Fibroblast of the conjunctiva (primary cell): ENCODE measurements at places on chromosomes 5 and 9.
A peak's percentile ranks its signal among the peaks of the same experiment; 100 is the strongest.

DNA sequence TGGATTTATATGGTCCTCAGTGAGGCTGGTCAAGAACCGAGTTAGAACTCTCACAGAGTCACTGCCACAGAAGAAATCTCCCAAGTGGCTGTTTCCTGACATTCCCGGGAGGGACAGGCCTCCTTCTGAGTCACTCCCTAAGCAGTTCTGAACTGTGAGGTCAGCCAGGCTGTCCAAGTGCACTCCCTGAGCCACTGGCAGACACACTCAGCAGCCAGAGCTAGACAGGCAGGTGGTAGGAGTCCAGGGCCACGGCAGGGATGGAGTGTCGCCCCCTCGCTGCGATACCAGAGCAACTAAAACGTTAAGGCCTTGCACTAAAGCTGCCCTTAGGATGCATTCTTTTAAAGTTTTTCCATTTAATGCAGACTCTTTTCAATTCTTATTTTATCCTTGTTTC, 3.4 kb downstream of the IL4 start:
- peak; percentile 53 for DNase-seq

DNA sequence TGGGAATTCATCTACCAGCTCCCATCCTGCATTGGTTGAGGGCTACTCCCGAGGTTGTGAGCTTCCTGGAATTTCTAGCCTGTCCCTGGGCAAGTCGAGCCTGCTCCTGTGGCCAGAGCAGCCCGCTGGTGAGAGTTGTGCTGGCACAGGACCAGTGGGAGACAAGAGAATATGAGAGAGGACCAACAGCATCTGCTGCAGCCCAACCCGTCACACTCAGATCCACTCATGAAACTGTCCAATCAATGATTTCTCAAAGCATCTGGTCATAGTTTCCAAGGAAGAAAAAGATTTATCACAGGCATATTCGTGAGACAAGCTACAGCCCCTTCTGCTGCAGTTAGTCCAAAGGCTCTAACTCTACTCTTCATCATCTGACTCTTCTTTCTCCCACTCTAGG, 64.4 kb upstream of the RAI14 start:
- DNase-seq = no peak

DNA sequence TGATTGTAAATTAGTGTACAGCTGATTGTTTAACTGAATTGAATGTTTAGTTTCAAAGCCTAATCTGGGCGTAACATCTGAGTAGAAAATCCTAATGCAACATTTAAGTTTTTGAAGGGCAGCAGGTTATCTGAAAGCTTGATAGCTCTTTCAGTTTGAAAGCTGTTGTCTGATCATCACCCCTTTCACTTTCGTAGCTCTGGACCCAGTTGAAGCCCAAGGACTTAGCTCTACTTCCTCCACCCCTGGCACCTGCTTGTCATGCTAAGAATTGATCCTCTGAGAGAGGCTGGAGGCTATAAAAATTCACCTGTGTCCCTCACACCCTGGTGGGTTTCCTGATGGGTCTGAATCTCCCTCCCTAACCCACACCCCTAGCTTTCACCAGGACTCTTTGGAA, 86.0 kb downstream of the ZFAND5 start:
- no peak for DNase-seq

DNA sequence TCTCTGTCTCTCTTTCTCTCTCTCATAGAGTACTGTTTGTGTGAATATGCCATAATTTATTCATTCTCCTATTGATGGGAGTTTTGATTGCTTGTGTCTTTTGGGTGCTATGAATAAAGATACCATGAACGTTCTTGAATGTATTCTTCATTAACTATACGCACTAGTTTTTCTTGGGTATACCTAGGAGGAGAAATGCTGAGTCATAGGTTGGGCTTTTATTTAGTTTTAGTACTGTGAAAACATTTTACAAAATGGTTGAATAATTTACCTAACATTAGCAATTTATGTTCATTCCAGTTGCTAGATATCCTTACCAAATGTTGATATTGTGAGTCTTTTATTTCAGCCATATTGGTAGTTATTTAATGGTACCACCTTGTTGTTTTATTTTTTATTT, 192.5 kb downstream of the NPR3 start:
- no peak for DNase-seq

GRCh38 chr9:138082918-138083636, 205.5 kb downstream of the CACNA1B start:
- DNase-seq = no peak

DNA sequence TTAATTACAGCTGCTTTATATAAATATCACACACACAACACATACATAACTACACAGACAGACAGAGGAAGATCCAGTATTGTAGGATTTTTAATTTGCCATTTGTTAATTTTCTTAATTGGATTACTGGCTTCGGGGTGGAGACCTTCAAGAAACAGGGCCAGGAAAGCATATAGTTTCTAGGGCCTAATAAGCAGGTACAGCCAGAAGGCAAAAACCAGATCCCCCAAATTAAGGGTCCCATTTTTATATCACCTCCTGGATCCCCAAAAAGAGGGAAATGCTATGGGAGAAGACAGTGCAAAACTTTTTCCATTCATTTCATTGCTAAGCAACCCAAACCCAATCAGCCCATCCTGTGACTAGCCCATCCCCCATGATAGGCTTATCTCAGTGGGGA, 373.3 kb upstream of the FAM174A start:
- no peak for DNase-seq

DNA sequence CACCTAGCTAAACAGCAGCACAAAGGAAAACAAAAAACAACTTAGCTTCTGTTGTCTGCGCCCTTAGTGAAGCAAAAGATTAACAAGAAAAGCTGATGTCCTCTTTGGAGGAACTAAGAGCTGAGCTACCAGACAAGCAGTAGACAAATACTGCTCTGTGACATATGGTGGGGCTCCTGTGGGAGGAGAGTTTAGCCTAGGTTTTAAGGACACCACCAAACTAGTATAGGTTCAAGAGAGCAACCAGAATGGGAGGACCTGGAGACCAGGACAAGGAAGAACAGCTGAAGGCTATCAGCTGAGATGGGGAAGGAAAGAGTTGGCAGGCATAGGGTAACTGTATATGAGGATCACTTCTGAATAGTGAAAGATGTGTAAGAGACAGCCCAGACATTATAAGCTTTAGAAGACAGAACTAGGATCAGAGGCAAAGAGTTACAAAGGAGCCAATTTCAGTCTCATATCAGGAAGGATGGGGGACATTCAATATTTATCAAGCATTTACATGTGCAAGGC, 27.2 kb downstream of the FBXW2 start:
- DNase-seq = no peak

DNA sequence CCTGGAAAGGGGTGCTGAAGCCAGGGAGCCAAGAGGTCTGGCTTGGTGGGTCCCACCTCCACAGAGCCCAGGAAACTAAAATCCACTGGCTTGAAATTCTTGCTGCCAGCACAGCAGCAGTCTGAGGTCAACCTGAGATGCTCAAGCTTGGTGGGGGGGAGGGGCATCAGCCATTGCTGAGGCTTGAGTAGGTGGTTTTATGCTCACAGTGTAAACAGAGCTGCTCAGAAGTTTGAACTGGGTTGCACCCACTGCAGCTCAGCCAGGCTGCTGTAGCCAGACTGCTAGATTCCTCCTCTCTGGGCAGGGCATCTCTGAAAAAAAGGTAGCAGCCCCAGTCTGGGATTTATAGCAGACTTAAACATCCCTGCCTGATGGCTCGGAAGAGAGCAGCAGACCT, 55.5 kb upstream of the FBXL17 start:
- DNase-seq = no peak

DNA sequence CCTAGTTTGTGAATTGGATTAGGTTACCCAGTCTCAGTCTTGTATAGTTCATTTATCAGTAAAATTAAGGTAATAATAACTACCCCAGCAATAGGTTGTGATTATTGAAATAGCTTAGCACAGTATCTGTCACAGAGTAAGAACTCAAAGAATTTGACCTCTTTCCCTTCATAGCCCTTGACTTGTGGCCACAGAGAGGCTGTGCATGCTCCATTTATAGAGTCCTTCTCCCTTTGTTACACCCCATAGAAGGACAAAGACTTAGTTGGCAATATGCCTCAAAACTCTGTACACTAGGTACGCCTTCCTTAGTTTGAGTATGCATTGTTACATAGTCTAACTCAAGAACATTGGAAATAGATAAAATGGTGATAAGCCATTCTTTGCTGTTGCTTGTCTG, 257.2 kb downstream of the KCTD16 start:
- no peak for DNase-seq

DNA sequence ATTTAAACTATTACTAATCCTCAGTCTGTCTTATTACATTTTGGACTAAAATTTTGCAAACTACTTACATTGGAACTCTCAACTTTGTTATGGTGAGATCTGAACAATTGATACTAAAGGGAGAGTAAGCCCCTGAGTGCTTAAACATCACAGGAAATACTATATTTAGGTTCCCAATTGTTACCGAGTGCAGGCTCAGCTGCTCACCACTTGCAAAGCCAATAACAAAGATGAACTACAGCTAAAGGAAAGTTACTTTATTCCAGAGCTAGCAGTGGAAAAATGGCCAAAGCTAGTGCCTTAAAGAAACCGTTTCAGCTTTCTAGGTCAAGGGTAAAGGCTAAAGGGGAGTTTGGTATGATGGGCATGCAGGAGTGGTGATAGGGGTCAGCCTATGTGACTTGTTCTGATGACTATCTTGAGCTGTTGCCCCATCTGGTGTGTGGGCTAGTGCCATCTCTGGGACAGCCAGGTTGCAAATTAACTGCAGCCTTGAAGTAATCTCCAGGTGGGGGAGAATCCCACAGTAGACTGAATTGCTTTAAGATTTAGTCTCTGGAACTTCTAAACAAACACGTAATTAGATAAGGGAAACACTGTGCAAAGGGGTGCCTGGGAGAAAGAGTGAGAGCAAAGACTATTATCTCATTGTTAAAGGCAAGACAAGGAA, 7.8 kb upstream of the NDUFB6 start:
- no peak for DNase-seq

DNA sequence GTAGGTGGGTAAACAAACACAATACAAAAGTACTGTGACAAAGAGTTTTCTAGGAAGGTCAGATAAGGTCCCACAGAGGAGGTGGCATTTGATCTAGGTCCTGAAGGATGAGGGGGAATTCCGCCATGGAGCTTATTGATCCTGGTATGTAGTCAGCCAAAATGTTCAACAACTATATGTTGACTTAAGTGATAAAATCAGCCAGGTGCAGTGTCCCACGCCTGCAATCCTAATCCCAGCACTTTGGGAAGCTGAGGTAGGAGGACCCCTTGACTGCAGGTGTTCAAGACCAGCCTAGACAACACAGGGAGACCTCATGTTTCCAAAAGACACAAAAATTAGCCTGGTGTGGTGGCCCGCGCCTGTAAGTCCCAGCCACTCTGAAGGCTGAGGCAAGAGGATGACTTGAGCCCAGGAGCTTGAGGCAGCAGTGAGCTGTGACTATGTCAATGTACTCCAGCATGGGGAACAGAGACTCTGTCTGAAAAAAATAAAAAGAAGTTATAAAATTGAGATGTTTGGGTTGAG, 46.4 kb upstream of the PLIN2 start:
- no peak for DNase-seq

DNA sequence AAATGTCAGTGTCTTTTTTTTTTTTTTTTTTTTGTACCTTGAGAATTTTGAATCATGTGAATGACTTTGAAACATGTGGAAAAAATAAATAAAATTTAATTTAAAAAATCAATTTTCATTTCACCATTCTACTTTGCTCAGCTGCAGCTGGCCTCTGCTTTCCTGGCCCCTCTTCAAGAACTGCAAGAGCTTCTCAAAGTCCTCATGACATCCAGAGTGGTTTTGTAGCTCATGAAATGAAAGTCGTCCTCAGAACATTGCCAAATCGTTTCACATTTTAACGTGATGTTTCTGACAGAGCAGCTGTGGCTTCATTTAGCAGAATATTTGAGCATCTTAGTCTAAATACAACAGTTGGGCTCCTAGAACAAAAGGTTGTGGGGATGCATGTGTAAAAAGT, 47.9 kb upstream of the TMEM215 start:
- no peak for DNase-seq

GRCh38 chr5:15334551-15335266, 165.3 kb upstream of the FBXL7 start:
- DNase-seq = no peak
